ENCODE measurements at places on chromosomes 1 and 21.
A peak's percentile ranks its signal among the peaks of the same experiment; 100 is the strongest.

- no peak for DNase-seq
Measured at GRCh38 chr1:155809088-155809487, 47.9 kb downstream of the GON4L start.

- no peak for DNase-seq
Measured at GRCh38 chr1:116827607-116828105, 73.4 kb downstream of the CD2 start.

- no peak for DNase-seq
Measured at GRCh38 chr1:198491028-198491427, 49.5 kb downstream of the ATP6V1G3 start.

- no peak for DNase-seq
Measured at GRCh38 chr21:46636550-46637285, 1.2 kb downstream of the PRMT2 start.

GRCh38 chr1:203116091-203116820 is 11.3 kb upstream of the ADORA1 start:
- DNase-seq, result no peak

DNA sequence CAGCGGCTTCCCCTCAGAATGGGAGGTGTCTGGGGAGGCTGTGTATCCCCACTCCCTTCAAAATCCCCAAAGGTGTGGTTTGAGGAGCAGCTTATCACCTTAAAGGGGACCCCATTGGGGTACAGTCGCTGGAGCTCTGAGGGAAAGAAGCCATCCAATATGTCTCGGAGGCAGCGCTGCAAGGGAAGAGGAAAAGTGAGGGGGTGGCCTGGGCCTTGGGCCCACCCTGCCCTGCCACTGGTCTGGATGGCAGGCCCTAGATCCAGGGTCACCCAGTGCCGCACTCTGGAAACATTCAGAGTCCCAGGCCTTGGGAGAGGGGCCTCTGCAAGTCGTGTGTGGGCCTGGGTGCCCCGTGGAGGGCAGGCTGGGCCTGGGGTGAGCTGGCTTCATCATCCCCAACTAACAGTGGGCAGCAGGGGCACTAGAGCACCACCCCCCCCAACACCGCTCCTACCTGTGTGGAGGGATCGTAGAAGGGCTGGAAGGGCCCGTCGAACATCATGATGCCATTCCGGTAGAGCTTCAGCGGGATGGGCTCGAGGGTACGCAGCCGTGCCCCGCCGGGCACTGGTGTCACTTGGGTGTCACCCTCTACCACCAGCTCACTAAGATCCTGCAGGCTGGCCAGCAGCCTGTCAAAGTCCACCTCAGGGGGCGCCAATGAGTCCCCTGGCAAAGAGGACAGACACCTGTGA is 5.6 kb downstream of the SH3BGRL3 start:
- DNase-seq, result no peak

GRCh38 chr21:31732597-31733550 is 956 bp upstream of the SCAF4 start:
- peak; percentile 66 for DNase-seq

DNA sequence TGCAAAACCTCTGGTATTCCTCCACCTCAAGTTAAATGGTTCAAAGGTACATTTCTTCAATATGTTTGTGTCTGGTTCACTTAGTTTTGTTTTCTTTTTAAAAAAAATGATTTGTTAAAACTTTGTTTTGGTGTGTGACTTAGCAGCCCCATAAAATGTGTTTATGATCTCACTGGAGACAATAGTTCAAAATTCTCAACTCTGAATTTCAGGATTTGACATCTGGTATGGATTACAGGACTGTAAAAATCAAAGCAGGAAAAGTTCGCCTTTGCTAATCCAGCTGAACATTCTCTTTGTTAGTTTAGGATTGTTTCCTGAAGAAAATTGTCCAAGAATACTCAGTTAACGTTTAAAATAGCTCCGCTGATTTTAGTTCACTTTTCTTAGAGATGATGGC is 231.7 kb downstream of the HMCN1 start:
- DNase-seq, result no peak

Measured in sigmoid colon (tissue), 7 donors.